ENCODE measurements at places on chromosomes 11 and 22.

DNA sequence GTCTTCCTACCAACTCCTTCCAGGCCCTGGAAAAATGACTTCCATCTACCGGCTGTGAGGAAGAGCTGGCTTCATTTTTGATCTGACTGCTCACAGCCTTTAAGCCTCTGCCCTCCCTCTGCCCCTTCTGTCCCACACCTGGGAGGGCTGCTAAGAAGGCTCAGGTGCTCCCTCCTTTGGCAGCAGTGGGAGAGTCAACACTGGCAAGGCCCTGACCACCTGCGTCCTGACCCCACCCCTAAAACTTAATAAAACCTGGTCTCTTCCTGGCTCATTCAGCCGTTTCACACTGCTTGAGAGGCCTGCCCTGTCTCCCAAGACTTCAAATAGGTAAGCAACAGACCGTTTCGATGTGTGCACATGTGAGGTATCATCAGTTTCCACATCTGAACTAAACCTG lies 52.1 kb upstream of the NFRKB start:
- DNase-seq: no peak

DNA sequence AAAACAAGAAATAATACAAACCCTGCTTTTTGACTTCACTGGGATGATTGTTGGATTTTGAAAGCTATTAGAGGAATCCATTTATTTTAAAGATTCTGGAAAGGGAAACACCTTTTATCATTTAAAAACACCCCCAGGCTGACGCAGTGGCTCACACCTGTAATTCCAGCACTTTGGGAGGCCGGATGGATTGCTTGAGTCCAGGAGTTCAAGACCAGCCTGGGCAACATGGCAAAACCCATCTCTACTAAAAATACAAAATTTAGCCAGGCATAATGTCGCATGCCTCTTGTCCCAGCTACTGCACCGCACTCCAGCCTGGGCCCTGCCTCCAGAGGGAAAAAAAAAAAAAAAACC lies 317 bp upstream of the SCN2B start:
- no peak for DNase-seq

DNA sequence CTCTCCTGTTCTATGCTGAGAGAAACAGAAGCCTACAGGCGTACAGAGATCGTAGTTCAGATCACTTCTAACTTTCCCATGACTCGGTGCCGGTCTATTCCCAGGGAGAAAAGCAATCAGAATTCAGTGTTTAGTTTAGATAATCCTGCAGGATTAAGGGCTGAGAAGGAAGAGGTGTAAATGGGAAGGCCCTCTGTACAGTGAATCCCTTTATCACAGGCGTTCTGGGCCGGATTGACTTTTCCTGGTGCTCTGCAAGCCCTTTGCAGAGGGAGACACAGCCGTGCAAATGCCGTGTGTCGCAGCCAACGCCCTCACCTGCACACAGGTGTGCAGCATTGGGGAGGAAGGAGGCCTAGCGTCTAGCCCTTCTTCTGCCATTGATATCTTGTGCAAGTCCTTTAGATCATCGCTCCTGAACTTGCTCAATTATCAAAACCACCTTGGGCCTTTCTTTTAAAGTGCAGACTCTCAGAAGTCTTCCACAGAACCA lies 90.6 kb downstream of the DSCAML1 start:
- DNase-seq: no peak

GRCh38 chr22:43346521-43346929 lies 3.4 kb upstream of the SCUBE1 start:
- DNase-seq: peak; percentile 23

- no peak for DNase-seq
Measured at GRCh38 chr11:1296287-1296686, 13.1 kb downstream of the TOLLIP start.

DNA sequence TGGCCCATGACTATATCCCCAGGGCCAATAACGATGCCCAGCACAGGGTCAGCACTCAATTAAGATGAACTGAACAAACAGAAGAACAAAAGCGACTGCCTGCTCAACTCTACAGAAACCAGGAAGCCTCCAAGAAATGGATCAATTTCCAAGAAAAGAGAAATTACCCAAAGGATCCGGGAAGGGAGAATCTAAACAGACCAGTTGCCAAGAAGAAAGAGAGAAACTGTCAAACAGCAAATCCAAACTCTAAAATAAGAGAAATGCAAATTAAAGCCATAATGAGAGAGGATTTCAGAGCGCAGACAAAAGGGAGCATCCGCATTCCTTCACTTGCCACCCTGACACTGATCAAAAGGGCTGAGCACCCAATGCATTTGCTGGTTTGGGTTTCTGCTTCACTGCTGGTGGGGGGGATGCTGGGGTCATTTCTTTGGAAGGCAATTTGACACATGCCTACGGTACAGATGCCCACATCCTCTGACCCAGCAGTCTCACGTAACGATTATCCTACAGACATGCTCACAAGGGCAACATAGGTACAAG lies 37.7 kb upstream of the RFPL3 start:
- no peak for DNase-seq

DNA sequence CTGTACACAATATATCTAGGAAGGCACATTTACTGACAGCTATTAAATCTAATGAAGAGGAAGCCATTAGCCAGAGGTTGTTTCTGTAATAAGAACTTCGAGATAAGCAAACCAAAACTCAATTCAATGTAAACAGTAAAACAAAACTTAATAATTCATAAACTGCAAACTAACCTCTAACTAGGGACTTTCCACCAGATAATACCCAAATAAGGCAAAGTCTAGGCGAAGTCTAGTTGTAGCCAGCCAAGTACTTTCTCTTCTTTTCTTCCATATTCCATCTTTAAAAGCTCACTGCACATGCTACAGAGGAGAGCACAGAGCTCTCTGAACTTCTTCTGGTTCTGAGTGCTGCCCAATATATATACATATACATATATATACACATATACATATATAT lies 229.9 kb upstream of the ANO5 start:
- DNase-seq: no peak

DNA sequence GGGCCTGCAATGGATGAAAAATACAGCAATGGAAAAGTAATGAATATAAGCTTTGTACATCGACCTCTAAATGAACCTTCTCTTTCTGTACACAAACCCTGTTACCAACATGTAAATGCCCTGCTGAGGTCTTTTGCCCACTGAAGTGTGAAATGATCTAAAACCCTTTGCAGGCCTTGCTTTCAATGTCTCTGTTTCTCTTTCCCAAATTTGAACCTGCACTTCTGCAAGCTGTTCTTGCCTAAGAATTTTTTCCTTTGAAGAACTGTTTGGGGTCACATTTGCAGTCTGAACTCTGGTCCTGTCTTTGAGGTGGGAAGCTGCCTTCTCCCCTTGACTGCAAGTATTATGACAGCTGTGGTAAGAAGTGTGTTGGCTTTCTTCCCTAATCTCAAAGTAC lies 1237.1 kb downstream of the FAM181B start:
- DNase-seq: no peak

GRCh38 chr11:35815556-35816315 lies 128.1 kb upstream of the LDLRAD3 start:
- no peak for DNase-seq

GRCh38 chr11:61132646-61133045 lies 28.6 kb downstream of the VPS37C start:
- no peak for DNase-seq

GRCh38 chr22:31676700-31677099 lies 14.7 kb upstream of the PISD start:
- DNase-seq: peak; percentile 93

DNA sequence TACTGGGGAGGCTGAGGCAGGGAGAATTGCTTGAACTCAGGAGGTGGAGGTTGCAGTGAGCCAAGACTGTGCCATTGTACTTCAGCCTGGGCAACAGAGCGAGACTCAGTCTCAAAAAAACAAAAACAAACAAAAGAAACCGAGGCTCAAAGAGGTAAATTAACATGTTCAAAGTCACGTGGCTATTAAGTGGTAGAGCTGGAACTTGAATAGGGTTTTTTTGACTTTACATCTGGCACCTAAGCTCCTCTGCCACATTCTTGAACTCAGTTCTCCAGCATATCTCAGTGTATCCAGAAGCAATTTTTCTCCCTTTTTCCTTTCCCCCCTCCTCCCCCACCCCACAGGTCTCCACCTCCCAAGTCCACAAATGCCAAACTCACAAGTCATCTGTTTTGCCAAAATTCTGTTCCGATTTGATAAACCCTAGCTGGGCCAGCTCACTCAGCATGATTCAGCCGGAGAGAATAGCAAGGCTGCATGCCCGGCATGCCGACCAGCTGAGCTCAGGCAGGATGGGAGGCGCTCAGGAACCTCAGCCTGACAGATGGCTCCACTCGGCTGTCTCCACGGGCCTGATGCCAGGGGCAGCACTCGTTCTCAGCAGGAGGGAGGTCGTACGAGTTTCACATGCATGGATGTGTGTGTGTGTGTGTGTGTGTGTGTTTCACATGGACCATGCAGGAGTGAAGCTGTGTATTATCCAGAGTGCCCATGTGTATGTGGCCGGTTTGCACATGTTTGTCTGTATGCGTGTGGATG lies 63.2 kb upstream of the RRAS2 start:
- DNase-seq: peak; percentile 61
